Mesothelial cell of epicardium (in vitro differentiated cells): ENCODE measurements at places on chromosomes 12 and 14. TPM values are rescaled to one million over a fixed set of nuclear protein-coding genes. Genes with fewer than 3 reads are reported as not detected.

- no peaks in the 10 kb centered on the region for H3K27me3 ChIP-seq
- no peak overlapping the region for H3K4me3 ChIP-seq
- peaks cover 22% of the 10 kb centered on the region for H3K4me1 ChIP-seq
Measured at GRCh38 chr14:75519826-75520728, 2.2 kb upstream of the BATF start.

- H3K4me1 ChIP-seq: peaks cover 13% of the 10 kb centered on the region
- no peaks in the 10 kb centered on the region for H3K27me3 ChIP-seq
- no peak overlapping the region for H3K27ac ChIP-seq
- peaks cover 4% of the 10 kb centered on the region for H3K36me3 ChIP-seq
Measured at GRCh38 chr14:56587701-56588100, 8.1 kb downstream of the TMEM260 start.

- no peaks in the 10 kb centered on the region for H3K27me3 ChIP-seq
- H3K4me3 ChIP-seq: peak within 1 kb of the TSS; percentile 88
- peaks cover 66% of the 10 kb centered on the region for H3K4me1 ChIP-seq
Measured at GRCh38 chr12:32896432-32897280, at the start of gene PKP2. Gene PKP2, minus strand, starts transcription at chr12:32896777. Its CDS starts 46 bp downstream, at chr12:32896731.

DNA sequence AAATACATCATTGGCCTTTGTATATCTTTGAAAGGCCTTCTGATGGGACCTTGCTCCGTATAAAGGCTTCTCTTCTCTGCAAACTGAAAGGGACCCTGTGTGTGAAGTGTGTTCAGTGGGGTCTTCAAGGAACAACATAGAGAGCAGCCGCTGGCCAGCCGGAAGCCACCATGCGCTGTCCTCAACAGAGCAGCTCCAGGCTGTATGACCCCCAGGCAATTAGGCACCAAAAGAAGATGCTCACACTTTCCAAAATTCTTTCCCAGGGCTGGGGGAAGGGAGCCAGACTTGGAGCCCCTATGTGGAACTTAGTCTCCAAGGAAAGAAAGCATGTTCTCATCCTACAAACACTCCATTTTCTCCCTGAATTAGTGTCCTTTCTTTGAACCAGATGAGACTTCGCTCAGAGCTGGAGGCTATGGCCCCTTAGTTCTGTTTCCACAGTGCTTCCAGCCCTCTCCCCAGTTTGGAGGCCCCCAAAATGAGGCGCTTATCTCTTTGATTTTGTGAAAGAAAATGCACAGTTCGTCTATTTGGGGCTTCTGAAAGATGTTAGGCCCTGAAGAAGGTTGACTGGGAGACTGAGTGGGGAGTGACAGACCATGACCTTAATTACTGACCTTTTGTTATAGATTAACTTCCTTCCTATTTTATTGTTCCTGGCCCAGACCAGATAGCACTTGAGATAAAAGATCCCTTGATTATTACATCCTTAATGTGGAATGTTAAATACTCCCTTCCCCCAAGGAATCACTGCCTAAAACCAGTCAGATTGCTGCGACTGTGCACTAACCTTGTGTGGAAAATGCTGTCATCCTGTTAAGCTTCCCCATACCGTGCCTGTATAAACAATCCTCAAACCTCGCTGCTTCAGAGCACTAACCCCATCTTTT lies 128.3 kb upstream of the FGD4 start:
- peaks cover 34% of the 10 kb centered on the region for H3K4me1 ChIP-seq
- no peak overlapping the region for H3K4me3 ChIP-seq
- H3K36me3 ChIP-seq: no peaks in the 10 kb centered on the region
- DNase-seq: no peak
- H3K27ac ChIP-seq: peak overlapping the region; percentile 93

The A2M gene
- 3.8 to 4.8 TPM (median 4.3 TPM) in 3 replicates for total RNA-seq

The PLEKHA5 gene
- total RNA-seq: 50.3 to 53.7 TPM (median 52.0 TPM) in 3 replicates

The TAS2R8 gene
- 0.18 to 0.42 TPM (median 0.29 TPM) in 3 replicates for total RNA-seq
